ENCODE measurements at places on chromosomes 2 and 18. TPM values are rescaled to one million over a fixed set of nuclear protein-coding genes. Genes with fewer than 3 reads are reported as not detected.

Gene OTOS
- polyA plus RNA-seq, result 3.5 TPM

Gene CFAP65
- 0.61 TPM for polyA plus RNA-seq

Gene CRIM1
- polyA plus RNA-seq, result 6.9 TPM

Gene NLRC4
- polyA plus RNA-seq, result not detected

Gene MAT2A
- 51.8 TPM for polyA plus RNA-seq

Gene EVX2
- polyA plus RNA-seq, result 0.14 TPM

Gene IL1RN
- not detected for polyA plus RNA-seq

Gene C2orf15
- polyA plus RNA-seq, result 10.7 TPM

Gene PASK
- polyA plus RNA-seq, result 6.2 TPM

Gene CCDC68
- 0.19 TPM for polyA plus RNA-seq

Gene UGT1A3
- not detected for polyA plus RNA-seq

Gene AQP4
- 35.4 TPM for polyA plus RNA-seq

Gene CAB39
- 22.9 TPM for polyA plus RNA-seq

Gene CYP27A1
- 56.6 TPM for polyA plus RNA-seq

DNA sequence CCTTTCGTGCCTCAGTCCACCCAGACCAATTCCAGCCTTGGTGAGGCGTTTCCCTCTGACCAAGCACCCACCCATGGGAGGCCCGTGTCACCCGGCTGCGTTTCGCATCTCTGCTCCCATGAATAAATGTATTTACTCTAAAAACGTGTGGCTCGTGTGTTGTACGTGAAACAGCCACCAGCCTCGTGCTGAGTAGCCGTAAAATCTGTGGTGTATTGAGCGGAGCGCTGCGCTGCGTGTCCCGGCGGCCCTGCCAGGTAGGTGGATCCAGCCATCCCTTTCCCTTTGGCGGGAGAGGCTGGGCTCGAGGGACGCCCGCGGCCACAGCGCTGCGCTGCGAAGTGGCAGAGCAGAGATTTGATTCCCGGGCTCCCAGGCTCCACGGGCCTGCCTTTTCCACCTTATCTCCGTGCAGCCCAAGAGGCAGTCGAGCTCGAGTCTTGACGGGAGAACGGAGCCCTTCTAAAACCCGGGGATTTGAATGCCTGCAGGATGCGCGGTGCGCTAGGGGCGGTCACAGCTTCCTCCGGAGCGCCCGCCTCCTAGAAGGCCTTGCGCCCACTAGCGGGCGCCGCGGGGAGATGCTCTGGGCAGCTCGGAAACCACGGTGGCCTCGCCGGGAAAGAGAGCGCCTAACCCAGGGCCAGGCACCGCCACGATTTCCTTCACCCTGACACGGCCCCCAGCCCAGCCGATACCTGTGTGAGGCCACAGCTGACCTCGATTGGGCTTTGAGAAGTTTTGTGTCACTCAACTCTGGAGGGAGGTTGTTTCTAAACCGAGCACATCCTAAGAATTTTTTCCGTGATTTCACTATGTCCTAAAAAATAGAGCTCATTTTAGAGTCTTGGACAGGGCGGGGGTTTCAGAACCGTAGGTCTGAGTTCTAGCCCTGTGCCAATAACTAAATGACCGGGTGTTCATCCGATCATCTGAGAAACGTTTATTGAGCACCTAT is 3.9 kb upstream of the PSMD1 start:
- peak; percentile 93 for DNase-seq

GRCh38 chr2:120344214-120344975 is 1.5 kb upstream of the INHBB start:
- peak; percentile 48 for DNase-seq

- peak; percentile 39 for DNase-seq
These were observed 36.9 kb downstream of the ATOH8 start for GRCh38 chr2:85790499-85791188.

GRCh38 chr2:174395969-174396630 is 570 bp downstream of the SCRN3 start:
- peak; percentile 22 for DNase-seq

DNA sequence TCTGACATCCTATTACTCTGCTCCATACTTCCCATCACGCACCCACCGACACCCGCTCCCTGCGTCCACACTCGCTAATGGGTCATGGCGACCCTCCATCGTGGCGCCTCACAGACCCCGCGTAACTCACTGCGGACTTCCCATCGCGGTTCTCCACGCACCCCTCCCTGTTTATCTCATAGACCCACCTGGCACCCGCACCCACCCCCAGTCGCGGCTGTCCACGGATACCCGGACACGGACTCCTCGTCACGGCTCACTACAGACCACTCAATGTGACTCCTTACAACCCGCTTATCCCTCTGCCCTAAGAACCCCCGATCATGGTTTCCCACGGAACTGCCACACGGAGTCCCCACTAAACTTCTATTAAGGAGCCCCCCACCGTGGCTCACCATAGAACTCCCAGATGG is 458 bp downstream of the CXXC1 start:
- DNase-seq, result no peak

- DNase-seq, result no peak
These were observed 72.4 kb upstream of the HS6ST1 start for GRCh38 chr2:128390991-128391630.

GRCh38 chr18:45844938-45845337 is 19.5 kb downstream of the SIGLEC15 start:
- no peak for DNase-seq

DNA sequence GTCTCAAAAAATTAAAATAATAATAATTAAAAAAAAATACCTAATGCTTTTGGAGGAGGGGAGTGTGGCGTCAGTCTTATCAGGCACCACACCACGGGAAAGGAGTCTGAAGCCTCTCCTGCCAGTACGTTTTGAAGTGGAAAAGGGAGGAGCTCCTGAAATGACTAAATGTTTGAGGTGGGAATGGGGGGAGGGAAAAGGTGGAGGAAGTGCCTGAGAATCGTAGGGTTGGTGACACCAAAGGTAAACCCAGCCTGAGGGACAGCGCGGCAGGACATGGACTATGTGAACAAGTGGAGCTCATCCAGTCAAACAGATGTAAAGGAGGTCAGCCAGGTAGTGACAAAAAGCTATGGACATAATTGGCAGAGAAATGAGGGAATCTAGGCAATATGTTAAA is 42.2 kb upstream of the EPHA4 start:
- no peak for DNase-seq

GRCh38 chr2:26324903-26325302 is 21.0 kb upstream of the SELENOI start:
- no peak for DNase-seq

DNA sequence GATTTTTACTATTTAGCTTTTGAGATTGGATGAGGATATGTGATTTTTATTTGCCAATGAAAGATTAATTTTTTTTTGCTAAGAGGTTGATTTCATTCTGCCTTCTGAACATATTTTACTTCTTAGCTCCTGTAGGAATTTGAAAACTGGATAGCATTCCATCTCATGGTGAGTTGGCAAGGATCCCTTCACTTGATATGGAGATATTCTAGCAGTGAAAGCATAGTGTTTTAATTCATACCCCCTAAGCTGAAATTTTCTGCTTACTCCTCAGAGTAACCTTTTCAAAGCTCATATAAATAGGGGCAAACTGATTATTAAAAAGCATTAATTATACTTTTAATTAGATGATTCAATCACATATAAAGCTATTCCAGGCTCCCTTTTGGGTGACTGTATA is 61.0 kb upstream of the KCNJ3 start:
- DNase-seq, result peak; percentile 6

GRCh38 chr18:63553081-63553480 is 10.9 kb downstream of the SERPINB12 start:
- DNase-seq, result no peak

- DNase-seq, result no peak
These were observed 43.5 kb downstream of the IRS1 start for GRCh38 chr2:226756131-226756530.

DNA sequence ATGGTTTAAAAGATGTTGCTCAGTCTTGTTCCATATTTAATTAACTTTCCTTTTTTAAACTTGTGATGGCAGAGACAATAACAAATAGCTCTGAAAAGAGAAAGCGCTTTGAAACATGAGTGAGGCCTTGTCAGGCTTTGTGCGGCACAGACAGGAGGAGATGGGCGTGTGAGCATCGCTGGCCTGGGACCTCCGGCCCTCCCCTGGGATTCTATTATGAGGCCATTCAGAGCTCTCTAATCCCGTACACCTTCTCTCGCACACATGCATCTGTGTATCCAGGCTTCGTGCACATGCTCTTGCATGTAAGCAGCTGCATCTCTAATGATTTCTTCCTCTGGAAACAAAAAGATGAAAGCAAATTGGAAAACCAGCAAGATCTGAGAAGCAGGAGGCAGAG is 313.7 kb downstream of the ZNF521 start:
- peak; percentile 70 for DNase-seq

DNA sequence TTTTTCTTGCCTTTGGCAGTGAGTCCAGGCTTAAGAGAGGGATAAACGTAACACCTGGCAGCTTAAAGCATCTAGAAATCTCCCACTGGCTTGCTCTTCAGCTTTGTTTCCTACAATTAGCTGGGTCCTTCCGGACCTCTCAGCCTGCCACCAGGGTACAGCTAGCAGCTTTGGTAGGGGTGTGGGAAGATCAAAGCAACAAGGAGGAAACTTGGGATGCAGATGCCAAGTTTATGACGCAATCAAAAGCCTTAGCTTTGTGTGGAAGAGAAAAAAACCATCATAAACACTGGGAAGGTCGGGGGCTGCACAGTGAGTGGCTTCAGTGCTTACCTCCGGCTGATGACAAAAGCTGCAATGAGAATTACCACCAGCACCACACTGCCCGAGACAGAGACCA is 116.9 kb downstream of the EPHA4 start:
- DNase-seq, result no peak

DNA sequence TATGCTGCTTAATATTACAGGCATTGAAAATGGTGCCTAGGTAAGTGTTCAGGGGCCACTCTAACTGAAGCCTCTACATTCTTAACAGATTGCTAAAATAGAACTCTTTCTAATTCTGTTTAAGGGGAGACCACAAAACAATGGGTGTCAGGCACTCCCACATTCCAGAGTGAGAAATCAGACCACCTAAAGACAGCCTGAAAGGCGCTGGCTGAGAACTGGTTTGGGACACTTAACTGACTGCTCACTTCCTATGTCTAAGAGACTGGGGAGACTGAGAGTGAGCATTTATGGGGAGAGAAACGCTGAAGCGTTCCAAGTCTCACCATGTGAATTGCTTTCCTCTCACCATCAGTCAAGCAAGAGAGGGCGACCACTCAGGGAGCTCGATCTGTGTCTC is 108.8 kb upstream of the ITGB6 start:
- DNase-seq, result no peak

GRCh38 chr2:142873831-142874287 is 3.6 kb upstream of the KYNU start:
- no peak for DNase-seq

GRCh38 chr18:58565021-58565420 is 63.9 kb downstream of the ALPK2 start:
- no peak for DNase-seq

DNA sequence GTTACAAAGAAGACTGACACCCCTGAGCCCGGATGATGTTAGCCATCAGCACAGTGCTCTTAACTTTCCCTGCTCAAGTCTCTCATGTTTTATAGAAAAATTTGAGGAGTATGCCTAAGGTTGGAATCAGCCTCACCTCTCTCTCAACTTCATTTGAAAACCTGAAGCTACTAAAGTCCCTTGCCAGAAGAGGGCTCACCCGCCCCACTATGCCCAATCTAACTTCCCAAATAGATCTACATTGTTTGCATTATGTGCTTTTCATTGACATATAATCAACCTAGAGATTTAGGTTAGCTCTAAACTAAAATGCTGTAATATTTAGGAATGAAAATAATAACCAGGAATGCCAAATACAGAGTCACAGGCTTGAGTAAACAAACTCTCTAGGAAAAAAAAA is 305.4 kb downstream of the NCKAP5 start:
- DNase-seq, result no peak

DNA sequence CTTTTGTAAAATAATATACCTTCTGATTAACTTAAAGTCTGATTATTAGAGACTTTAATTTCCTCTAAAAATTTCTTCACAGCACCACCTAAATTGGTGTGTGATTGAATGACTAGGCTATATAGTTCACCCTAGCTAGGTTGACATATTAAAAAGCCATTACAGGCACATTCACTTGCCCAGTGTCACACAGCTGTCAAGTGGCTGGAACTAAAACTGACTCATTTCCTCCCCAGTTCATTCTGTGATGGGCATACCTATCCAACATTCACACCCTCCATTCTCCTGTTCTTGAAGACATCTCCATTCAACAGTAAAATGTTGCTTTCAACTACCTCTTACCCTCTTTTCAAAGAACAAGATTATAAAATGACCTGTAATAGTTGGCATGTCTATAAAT is 334.5 kb downstream of the ARHGAP15 start:
- DNase-seq, result no peak

- no peak for DNase-seq
These were observed 113.6 kb downstream of the MTCL1 start for GRCh38 chr18:8818982-8819381.

DNA sequence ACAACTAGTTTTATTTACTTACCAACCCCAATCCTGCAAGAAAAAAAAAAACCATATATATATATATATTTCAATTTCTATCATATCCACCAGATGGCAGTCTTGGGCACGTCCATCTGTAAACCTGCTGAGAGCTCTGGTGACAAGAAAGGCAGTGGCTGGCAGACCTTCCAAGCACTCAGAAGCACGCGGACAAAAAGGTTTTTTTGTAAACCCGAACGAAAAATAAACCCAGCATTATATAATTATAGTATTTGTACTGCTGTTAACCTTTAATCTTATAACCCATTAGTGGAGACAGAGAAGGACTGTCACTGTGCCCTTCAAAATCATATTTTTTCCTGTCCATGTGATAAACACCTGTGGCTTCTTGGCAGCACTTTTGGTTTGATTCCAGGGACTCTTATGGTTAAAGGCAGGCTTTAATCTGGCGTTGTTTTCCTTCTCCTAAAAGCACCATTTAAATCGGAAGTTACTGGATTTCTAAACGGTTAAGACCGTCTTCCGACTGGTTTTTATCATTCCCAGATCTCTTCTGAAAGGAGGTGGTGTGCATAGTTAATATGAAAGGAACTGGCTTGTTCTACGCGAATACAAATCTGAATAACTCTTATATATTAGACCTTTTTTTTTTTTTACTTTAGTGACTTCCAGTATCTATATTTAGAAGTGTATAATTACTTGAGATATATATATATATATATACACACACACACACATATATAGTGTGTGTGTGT is 31.0 kb upstream of the SLC3A1 start:
- DNase-seq, result peak; percentile 90

GRCh38 chr2:48272199-48272598 is 257.8 kb upstream of the STON1 start:
- DNase-seq, result no peak

- no peak for DNase-seq
These were observed 17.5 kb upstream of the DRC1 start for GRCh38 chr2:26384183-26384582.

GRCh38 chr2:62296832-62297623 is 101.1 kb downstream of the B3GNT2 start:
- no peak for DNase-seq

All from brain (organoid and tissue), 16 donors.